ENCODE measurements at places on chromosomes 13 and 19.

DNA sequence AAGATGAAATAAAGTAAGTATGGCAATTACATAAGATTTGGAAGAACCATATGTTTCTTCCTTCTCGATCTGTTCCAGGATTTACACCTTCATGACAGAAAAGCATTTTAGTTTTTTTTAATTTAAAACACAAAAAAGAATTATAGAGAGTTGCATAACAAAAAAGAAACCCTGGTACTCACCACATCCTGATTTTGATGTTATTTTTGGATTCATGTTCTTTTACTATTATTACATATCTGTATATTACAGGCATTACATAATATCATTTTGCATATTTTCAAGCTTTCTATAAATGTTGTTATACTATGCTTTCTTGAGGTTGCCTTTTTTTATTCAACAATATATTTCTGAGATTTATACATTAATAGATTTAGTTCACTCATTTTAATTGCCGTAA lies 6.7 kb upstream of the KATNAL1 start:
- no peak for DNase-seq

DNA sequence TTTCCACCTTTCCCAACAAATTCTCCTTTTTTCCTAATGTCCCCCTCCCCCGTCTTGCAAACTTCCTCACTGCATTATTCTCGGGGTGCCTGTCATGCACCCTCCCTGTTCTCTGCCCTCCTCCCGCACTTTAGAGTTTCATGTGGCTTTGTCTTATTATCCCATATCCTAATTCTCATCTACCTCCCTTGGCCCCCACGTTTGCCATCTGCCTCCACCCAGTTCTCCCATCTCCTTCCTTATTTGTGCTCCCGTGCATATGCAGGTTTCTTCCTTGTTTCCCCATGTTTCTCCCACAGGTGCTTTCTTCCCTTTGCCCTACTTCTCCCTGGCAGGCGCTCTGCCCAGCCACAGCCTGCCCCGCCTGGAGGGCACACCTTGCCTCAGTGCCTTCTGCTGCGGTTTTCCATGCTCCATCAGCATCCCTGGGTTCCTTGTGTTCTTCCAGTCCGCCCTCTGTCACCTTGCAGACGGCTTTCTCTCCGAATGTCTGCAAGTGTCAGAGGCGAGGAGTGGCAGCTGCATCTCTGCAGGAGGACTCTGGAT lies 1.5 kb downstream of the SPATA13 start:
- no peak for DNase-seq

GRCh38 chr19:31511098-31511497 lies 161.9 kb upstream of the TSHZ3 start:
- no peak for DNase-seq

DNA sequence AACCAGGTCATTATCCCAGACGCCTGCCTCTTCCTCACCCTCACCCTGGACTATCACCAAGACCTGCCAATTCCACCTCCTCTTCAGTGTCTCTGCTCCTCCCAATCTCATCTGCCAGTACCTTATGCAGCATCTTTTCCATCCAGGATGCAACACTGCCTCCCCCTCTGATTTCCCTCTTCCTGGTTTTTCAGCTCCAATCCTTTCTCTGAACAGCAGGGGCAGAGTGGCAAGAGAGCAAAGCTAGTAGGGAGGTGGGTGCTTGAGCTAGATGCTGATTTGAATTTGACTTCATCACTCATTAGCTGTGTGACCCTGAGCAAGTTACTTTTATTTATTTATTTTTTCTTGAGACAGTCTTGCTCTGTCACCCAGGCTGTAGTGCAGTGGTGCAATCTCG lies 25.6 kb upstream of the CABP5 start:
- peak; percentile 6 for DNase-seq

DNA sequence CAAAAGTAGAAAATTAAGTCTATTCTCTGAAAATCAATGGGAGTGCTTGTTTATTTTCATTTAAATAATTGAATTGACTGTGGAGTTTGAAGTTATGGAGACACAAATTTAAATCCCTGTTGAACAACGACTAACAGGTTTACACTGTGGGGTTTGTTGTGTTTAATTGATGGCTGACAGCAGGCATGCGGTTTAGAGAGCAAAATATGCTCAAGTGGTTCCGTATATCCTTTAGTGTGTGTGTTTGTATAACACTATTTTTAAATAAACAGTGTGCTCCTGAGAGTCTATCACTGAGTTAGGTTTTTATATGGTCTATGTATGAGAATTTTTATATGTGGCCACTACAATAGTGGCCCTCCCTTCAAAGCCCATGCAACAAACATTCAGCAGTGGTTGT lies 332.0 kb downstream of the GPC6 start:
- no peak for DNase-seq
